Body of pancreas (tissue), 4 donors: ENCODE measurements at places on chromosomes 12 and 14. TPM values are rescaled to one million over a fixed set of nuclear protein-coding genes. Genes with fewer than 3 reads are reported as not detected.

GRCh38 chr14:100841761-100842403 is 16.0 kb downstream of the MEG3 start:
- H3K36me3 ChIP-seq: no peaks in the 10 kb centered on the region
- no peak for DNase-seq
- H3K4me1 ChIP-seq: no peaks in the 10 kb centered on the region
- H3K27ac ChIP-seq: no peak overlapping the region
- no peaks in the 10 kb centered on the region for H3K27me3 ChIP-seq
- H3K4me3 ChIP-seq: no peak overlapping the region

DNA sequence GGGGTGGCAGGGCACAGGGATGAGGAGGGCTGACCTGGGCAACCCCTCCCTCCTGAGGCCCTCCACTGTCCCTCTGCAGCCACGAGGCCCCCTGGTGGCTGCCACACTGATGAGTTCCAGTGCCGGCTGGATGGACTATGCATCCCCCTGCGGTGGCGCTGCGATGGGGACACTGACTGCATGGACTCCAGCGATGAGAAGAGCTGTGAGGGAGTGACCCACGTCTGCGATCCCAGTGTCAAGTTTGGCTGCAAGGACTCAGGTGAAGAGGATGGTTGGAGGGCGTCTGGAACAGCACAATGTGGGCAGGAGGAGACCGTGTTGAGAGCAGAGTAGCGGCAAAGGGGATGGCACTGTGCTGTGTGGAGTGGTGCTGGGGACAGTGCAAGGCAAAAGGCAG is 25.7 kb upstream of the LRP1-AS start:
- DNase-seq: peak; percentile 22
- no peaks in the 10 kb centered on the region for H3K27me3 ChIP-seq
- no peaks in the 10 kb centered on the region for H3K4me1 ChIP-seq
- no peak overlapping the region for H3K4me3 ChIP-seq
- H3K27ac ChIP-seq: no peak overlapping the region
- no peaks in the 10 kb centered on the region for H3K36me3 ChIP-seq

DNA sequence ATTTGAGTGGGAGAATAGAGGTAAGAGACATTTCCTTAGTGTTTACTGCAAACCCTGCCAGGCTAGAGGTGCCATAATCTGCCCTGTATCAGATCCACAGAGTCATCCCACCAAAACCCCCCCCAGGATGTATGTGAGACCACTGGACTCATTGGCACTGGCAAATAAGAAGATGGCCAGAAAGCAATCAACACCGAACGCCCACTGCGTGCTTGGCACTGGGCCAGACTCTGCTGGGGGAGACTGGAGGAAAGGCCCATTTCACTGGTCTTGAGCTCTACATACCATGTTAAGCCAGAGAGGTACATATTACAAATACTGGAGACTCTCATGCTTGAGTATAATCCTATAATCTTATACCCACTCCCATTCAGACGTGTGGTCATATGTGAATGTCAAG is 44.0 kb downstream of the SMUG1 start:
- no peaks in the 10 kb centered on the region for H3K36me3 ChIP-seq
- DNase-seq: no peak
- no peak overlapping the region for H3K4me3 ChIP-seq
- H3K27ac ChIP-seq: no peak overlapping the region

GRCh38 chr12:105723494-105723893 is 393.0 kb downstream of the C12orf75 start:
- no peaks in the 10 kb centered on the region for H3K36me3 ChIP-seq
- no peaks in the 10 kb centered on the region for H3K4me1 ChIP-seq
- H3K27ac ChIP-seq: no peak overlapping the region
- no peak for DNase-seq
- H3K27me3 ChIP-seq: no peaks in the 10 kb centered on the region

GRCh38 chr12:39588348-39588747 is 31.3 kb downstream of the ABCD2 start:
- H3K36me3 ChIP-seq: no peaks in the 10 kb centered on the region
- DNase-seq: no peak

- H3K27me3 ChIP-seq: no peaks in the 10 kb centered on the region
- H3K36me3 ChIP-seq: no peaks in the 10 kb centered on the region
Observed at GRCh38 chr14:105145381-105146180, 23.0 kb downstream of the JAG2 start.

DNA sequence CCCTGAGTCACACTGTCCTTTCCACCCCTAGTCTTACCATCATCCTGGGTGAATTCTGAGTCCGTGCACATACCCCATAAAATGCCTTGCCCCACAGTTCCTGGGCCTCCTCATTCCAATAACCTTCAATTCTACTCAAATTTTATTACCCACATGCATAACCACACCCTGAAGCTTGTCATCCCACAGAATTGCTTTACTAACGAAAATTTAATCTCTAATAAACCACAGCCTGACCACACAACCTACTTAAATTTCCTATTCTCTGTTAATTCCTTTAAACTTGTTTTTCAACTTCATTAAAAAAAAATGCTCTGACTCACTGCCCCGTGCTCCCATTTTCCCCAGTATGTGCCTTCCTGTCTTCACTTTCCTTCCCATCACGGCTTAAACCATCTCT is 205.9 kb downstream of the PHLDA1 start:
- no peak overlapping the region for H3K27ac ChIP-seq
- H3K27me3 ChIP-seq: no peaks in the 10 kb centered on the region
- H3K4me1 ChIP-seq: no peaks in the 10 kb centered on the region
- no peak for DNase-seq
- no peak overlapping the region for H3K4me3 ChIP-seq

- H3K27me3 ChIP-seq: no peaks in the 10 kb centered on the region
- H3K4me1 ChIP-seq: peaks cover 12% of the 10 kb centered on the region
Observed at GRCh38 chr12:26523708-26524150, 309.3 kb downstream of the ITPR2 start.

- H3K4me1 ChIP-seq: no peaks in the 10 kb centered on the region
- DNase-seq: no peak
- no peak overlapping the region for H3K27ac ChIP-seq
Observed at GRCh38 chr12:55067701-55068100, 47.9 kb downstream of the NEUROD4 start.

DNA sequence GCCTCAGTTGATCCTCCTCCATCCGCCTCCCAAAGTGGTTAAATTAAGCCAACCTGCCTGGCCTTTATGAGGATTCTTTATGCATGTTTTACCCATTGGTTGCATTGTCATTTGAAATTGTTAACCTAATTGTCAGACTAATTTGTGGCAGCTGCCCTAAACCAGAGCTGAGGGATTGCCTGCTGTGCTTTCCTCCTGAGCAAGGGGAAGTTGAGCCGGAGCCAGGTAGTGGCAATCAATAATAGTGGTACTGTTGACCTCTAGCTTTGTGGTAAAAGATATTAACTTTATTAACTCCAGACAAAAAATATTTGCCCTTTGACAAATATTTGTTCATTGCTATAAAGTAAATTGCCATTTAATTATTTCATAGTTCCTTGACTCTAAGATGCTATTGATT is 5.6 kb upstream of the HEBP1 start:
- no peaks in the 10 kb centered on the region for H3K36me3 ChIP-seq
- H3K27me3 ChIP-seq: no peaks in the 10 kb centered on the region
- no peak overlapping the region for H3K4me3 ChIP-seq
- peak; percentile 70 for DNase-seq
- H3K4me1 ChIP-seq: peaks cover 30% of the 10 kb centered on the region

DNA sequence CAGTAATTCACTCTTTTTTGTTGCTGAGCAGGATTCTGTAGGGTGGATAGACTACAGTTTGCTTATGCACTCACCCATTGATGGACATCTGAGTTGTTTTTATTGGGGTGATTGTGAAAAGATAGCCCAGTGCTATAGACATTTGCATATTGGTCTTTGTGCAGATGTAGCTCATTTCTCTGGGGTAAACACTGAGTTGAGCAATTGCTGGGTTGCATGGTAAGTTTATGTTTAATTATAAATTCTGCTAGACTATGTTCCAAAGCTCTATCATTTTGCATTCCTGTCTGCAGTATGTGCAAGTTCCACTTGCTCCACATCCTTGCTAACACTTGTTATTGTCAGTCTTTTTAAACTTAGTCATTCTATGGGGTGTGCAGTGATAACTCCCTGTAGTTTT is 65.4 kb upstream of the RFLNA start:
- no peaks in the 10 kb centered on the region for H3K36me3 ChIP-seq
- no peaks in the 10 kb centered on the region for H3K4me1 ChIP-seq
- no peaks in the 10 kb centered on the region for H3K27me3 ChIP-seq
- no peak overlapping the region for H3K27ac ChIP-seq
- no peak overlapping the region for H3K4me3 ChIP-seq

DNA sequence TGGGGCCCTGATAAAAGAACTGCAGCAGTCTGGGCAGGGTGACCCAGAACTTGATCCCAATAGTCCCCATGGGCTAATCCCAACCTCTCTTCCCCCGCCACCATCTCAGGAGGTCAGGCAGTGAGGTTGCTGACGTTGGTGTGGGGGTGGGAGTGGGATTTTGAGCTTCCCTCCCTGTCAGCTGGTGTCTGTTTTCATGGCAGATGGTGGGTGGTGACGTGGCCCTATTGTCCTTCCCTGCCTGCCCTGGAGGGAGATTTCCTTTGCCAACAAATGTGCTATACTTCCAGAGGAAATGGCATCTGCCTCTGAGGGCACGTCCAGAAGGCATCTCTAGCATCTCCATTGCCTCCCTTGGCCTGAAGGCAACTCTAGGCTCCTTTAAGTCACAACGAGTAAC is 37.7 kb downstream of the NEUROD4 start:
- no peaks in the 10 kb centered on the region for H3K4me1 ChIP-seq
- no peak overlapping the region for H3K4me3 ChIP-seq
- H3K36me3 ChIP-seq: no peaks in the 10 kb centered on the region
- no peaks in the 10 kb centered on the region for H3K27me3 ChIP-seq

DNA sequence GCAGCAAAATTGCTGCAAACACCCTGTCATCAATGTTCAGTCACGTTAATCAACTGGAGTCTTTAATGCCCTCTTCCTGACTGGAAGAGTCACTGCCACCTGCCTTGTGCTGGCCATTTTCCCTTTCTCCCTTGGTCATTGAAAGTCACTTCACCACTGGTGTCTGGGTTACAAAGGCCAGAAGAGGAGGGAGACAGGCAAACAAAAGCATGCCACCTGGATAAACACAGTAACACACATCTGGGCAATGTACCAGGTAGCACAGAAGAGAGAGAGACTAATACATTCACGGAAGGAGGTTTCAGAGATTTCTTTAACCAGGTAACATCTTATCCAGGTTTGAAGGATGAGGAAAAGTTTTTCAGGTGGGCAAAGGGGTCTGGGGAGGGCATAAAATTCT is 32.7 kb downstream of the GPHB5 start:
- no peak for DNase-seq
- no peak overlapping the region for H3K27ac ChIP-seq
- H3K27me3 ChIP-seq: no peaks in the 10 kb centered on the region
- no peaks in the 10 kb centered on the region for H3K36me3 ChIP-seq
- H3K4me3 ChIP-seq: no peak overlapping the region

- no peak for DNase-seq
- no peak overlapping the region for H3K27ac ChIP-seq
- no peaks in the 10 kb centered on the region for H3K27me3 ChIP-seq
- H3K4me3 ChIP-seq: no peak overlapping the region
- no peaks in the 10 kb centered on the region for H3K36me3 ChIP-seq
- H3K4me1 ChIP-seq: peaks cover 25% of the 10 kb centered on the region
Observed at GRCh38 chr12:46389031-46389616, 16.6 kb upstream of the SLC38A2 start.

GRCh38 chr14:66163023-66163422 is 323.1 kb upstream of the CCDC196 start:
- no peak overlapping the region for H3K27ac ChIP-seq
- no peaks in the 10 kb centered on the region for H3K4me1 ChIP-seq
- H3K27me3 ChIP-seq: no peaks in the 10 kb centered on the region

- no peaks in the 10 kb centered on the region for H3K36me3 ChIP-seq
- peak; percentile 71 for DNase-seq
- H3K27ac ChIP-seq: no peak overlapping the region
- H3K27me3 ChIP-seq: no peaks in the 10 kb centered on the region
- H3K4me1 ChIP-seq: no peaks in the 10 kb centered on the region
Observed at GRCh38 chr12:66688846-66689439, 10.1 kb upstream of the GRIP1 start.

DNA sequence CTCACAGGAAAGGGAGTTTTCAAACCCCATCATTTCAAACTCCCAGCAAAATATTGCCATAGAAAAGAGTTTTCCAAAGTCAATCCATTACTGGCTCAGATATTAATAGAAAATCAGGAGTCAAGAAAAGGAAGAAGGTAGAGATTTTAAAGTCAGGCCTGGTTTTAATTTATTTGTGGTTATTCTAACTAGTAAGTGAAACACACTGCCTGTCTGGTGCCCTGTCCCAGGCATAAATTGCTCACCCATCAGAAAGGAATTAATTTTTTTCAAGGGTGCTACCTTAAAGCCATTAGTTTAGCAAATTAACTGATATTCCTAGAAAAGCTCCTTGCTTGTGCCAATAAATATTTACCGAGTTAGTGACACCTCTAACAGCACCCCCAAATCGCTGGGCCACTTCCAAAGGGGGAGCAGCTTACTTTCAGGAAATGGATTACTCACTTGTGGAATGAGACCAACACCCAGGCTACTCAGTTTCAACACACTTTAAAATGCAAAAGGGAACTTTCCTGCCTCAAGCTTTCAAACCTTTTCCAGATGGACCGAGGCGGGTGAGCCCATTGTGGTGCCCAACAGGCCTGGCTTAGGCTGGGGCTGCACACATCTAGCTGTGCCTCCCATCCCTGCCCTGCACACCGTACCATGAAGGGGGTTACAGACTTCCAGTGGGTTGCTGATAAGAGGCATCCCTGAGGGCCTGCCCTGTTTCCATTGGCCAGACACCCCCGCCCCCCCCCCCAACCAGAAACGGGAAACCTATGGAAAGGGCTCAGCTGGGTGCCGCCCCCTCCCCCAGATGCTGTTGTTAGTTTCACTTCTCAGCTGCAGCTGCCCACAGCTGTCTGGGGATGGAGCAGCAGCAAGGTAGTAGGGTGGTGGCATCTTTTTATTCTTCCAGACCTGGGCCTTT is 117.2 kb downstream of the SAMD4A start:
- peaks cover 13% of the 10 kb centered on the region for H3K4me1 ChIP-seq
- no peaks in the 10 kb centered on the region for H3K36me3 ChIP-seq
- no peak overlapping the region for H3K4me3 ChIP-seq
- peak overlapping the region; percentile 14 for H3K27ac ChIP-seq
- no peak for DNase-seq
- no peaks in the 10 kb centered on the region for H3K27me3 ChIP-seq

GRCh38 chr14:68792979-68793733 is at the start of gene ZFP36L1:
TSS of gene ZFP36L1 (minus strand) at chr14:68793067. CDS start at chr14:68792938, 129 bp downstream.
- no peaks in the 10 kb centered on the region for H3K36me3 ChIP-seq
- peak within 1 kb of the TSS; percentile 100 for H3K27ac ChIP-seq
- DNase-seq: peak; percentile 95
- H3K4me1 ChIP-seq: peaks cover 26% of the 10 kb centered on the region

GRCh38 chr12:82600379-82600778 is 86.3 kb upstream of the TMTC2 start:
- H3K27me3 ChIP-seq: no peaks in the 10 kb centered on the region
- H3K36me3 ChIP-seq: no peaks in the 10 kb centered on the region
- H3K4me1 ChIP-seq: no peaks in the 10 kb centered on the region
- no peak for DNase-seq
- no peak overlapping the region for H3K27ac ChIP-seq
- H3K4me3 ChIP-seq: no peak overlapping the region

GRCh38 chr12:58529114-58529665 is 391.1 kb downstream of the LRIG3 start:
- no peaks in the 10 kb centered on the region for H3K27me3 ChIP-seq
- no peak overlapping the region for H3K4me3 ChIP-seq
- DNase-seq: no peak
- H3K4me1 ChIP-seq: no peaks in the 10 kb centered on the region

Gene LBHD2
- total RNA-seq: not detected

Gene LIN52
- 4.6 TPM for total RNA-seq

Gene KRT3
- total RNA-seq: not detected

Gene KCNA5
- 0.33 TPM for total RNA-seq

Gene TCL1B
- total RNA-seq: not detected

Gene GPX2
- total RNA-seq: 14.3 TPM

Gene MDM1
- total RNA-seq: 10.9 TPM

Gene SSPN
- 6.7 TPM for total RNA-seq
